Stimulated activated CD4-positive, alpha-beta T cell treated with anti-CD3 and anti-CD28 coated beads, Interleukin-1b, Interleukin-23, amount 100 ng/mL, for 48 hours (primary cell): ENCODE measurements at places on chromosomes 3 and 15.
A peak's percentile ranks its signal among the peaks of the same experiment; 100 is the strongest.

- no peak for DNase-seq
These were observed 5.2 kb downstream of the HEG1 start for GRCh38 chr3:125050488-125051090.

DNA sequence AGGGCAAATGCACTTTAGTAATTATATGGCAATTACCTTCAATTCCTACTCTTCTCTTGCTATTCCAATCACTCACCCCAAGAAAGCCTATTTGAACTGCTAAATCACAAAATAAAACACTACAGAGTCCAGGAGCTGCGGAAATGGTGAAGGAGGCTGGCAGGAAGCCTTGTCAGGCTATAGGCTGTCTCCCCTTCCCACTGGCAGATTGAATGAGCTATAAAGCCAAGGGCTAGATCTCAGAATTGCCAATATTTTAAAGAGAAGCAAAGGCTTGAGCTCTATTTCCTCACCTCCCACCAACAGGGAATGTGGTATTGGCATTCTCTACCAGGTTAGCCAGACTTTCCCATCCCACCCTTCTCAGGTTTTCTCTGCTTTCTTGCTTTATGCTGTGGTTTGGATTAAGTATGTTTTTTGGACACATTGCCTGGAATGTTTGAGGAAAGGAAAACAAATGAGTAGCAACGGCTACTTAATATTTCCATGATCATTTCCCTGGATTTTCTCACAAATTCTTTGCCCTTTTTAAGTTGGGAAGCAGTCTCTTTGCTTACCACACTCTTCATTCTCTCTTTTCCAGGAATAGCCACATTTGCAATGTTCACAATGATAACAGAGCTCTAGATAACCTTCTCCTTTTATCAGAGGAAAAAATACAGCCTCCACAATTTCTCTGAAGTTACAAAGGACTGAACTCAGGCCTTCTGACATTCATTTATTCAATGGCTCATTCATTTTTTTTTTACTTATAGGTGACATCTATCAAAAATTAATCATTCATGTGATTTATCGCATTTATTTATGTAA lies 1125.4 kb downstream of the ROBO1 start:
- DNase-seq: no peak

- no peak for DNase-seq
These were observed 286.8 kb upstream of the TRIM42 start for GRCh38 chr3:140391061-140391460.

- no peak for DNase-seq
These were observed 8.3 kb downstream of the TMPRSS7 start for GRCh38 chr3:112042842-112043280.

DNA sequence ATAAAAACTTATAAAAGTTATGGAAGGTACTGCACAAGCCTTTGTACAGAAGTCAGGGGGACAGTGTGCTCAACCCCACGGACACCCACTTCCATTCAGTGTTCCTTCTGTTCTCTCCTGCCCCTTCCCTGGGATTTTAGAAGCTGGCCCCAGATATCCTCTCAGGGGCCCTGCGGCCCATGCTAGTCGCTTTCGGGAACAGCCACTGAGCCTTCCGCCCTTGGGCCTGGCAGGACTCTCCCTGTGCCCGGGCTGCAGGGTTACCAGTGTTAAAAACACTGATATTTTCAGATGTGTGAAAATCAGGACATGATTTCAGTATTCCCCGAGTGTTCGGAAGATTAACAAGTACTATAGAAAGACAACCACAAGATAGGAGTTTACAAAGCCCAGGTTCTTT lies 22.4 kb downstream of the FAN1 start:
- no peak for DNase-seq

GRCh38 chr3:163562625-163563024 lies 1515.7 kb downstream of the SI start:
- DNase-seq: no peak

DNA sequence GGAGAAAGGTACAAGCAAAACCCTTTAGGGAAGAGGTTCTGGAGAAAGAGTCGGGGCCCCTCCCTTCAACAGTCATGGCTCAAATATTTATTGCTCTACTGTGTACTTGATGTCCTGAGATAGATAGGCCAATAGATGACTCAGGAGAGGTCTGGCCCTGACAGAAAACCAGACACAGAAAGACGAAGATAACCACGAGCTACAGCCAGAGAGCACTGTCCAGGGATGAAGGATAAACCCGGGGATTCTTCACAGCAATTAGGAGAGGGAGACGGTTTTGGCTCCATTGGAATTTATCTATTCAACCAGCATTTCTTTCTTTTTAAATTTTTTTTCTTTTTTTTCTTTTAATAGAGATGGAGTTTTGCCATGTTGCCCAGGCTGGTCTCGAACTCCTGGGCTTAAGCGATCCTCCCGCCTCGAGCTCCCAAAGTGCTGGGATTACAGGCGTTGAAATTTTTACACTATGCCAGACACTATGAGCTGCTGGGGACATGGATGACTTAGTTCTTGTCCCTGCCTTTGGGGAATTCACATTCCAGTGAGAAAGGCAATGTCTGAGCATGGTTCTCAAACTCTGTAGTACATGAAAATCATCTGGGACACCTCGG lies 4.6 kb upstream of the CIDEC start:
- no peak for DNase-seq

DNA sequence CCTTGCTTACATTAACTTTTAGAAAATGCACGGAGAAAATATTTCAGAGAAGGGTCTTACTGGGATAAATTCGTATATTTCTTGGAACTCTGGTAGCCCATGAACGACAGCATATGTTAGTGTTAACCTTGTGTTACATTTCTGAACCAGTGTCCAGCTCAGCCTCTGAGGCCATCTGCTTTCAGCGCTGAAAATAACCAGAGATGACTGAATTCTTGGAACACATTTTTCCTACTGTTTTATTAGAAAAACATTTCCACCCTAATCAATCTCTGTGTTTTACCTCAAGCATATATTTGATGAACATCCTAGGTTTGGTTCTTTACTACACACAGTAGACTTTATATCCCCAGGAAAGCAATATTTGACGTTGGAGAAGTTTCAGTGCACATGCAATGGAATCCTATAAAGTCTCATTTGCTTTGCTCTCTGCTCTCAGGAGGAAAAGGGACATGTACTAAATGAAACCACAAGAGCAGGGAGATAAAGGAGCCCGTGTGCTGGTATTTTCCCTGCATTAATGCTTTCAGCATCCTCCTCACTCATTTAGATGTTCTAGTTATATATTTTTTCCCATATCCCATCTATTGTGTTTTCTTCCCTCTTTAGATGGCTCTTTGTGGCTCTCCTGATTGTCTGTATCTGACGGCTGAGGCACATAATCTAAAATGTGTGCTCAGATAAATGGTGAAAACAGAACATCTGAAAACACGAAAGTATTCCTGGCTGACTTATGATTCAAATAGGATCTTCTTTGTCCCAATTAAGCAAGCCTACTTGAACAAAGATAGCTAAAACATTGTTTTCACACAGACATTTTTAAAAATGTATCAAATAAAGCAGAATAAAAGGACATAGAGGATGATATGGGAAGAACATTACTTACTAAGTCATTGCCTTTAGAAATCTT lies 151.7 kb upstream of the KCNMB2 start:
- no peak for DNase-seq

- DNase-seq: no peak
These were observed 74.0 kb downstream of the OXNAD1 start for GRCh38 chr3:16338999-16339398.

- DNase-seq: peak; percentile 4
These were observed 6.5 kb downstream of the OR5K4 start for GRCh38 chr3:98359993-98360675.

DNA sequence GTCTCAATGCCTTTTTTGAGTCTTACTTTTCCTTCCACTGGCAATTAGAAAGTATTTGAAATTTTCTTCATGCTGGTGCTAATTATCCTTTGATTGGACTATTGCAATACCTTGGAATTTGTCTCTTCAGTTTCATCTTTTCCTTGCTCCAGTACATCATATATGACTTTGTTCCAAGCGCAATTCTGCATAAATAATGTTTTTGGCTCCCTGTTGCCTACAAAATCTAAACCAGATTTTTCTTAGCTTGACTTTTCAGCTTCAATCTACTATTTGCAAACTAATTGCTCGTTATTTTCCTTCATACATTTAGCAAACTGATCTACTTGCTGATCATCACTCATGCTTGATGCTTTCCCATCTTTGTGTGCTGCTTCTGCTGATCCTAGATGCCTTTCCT lies 230.8 kb upstream of the GPR149 start:
- no peak for DNase-seq

DNA sequence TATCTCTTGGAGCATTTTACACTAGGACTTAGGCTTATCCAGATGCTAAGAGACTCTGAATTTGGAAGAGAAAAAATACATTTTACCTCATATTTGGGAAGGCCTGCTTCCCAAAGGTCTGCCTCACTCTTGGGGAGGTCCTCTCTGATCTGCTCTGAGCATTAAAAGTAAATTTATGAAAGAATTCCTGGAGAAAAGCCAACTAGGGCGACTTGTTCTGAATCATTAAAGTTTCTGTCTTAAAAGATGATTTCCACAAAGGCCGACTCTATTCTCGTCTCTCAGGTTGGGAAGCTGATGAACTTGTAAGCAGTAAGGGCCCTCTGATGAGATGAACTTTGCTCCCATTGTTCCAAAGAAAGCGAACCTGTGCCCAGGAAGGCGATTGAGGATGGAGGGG lies 48.7 kb upstream of the HES1 start:
- no peak for DNase-seq

GRCh38 chr3:8371085-8371551 lies 130.5 kb upstream of the LMCD1 start:
- no peak for DNase-seq

DNA sequence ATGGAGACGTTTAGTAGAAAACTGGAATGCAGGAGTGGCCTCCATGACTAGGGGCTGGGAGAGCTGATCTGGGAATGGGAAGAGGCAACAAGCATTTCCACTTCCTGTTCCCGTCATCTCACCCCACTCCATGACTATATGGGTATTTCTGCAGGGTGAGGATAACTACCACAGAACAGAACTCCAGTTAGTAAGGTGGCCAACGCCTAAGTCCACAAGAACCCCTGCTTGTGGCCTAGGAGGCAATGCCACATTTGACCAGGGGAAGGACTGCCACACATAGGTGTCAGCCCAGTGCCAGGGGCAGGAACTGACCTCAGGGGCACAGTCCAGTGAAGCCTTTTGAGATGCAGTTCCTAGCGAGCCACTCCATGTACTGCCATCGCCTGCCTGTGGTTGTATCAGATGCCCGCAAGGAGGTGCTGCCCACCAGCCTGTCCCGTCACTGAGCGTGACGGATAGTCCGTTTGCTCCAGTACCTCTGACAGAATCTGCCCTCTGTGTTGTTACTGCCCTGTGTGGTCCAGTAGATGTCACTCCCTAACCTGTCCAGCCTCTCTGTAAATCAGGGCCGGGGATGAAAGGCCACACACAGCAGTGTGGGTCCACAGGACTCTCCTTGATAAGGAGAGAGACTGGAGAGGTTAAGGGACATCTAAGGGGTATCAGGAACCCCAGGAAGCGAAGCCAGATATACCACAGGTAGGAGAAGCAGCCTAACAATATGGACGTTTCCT lies 3.5 kb upstream of the MTFMT start:
- DNase-seq: peak; percentile 52

GRCh38 chr15:63545520-63545919 lies 41.1 kb downstream of the USP3 start:
- no peak for DNase-seq

DNA sequence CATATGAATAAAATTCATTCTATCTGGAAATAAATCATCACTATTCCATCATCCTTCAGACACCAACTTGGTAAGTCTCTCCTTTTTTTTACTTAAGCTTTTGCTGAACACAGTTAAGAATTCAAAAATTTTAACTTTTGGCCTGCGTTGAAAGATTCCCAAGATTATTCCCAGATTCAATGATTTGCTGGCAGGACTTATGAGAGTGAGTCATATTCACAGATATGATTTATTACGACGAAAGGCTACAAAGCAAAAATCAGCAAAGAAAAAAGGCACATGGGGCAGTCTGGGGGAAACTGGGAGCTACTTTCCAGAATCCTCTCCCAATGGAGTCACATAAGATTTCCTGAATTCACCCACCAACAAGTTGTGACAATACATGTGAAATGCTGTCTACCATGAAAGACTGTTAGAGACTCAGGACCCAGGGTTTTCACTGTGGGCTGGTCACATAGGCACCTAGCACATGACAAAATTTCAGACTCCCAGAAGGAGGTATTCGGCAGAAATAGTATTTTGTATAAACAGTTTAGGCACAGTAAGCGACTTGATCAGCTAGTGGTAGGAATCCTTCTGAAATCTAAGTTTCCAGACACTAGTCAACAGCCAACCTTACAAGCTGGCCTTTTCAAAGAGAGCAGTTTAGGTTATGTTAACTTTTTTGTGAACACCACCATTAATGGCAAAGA lies 82.1 kb downstream of the DLG1 start:
- DNase-seq: no peak

- DNase-seq: peak; percentile 19
These were observed 67.4 kb downstream of the GRIP2 start for GRCh38 chr3:14472471-14473351.

GRCh38 chr3:62546266-62546665 lies 172.9 kb upstream of the FEZF2 start:
- no peak for DNase-seq
